ENCODE measurements at places on chromosomes 4 and X.

- H3K27ac ChIP-seq: no peak overlapping the region
- H3K27me3 ChIP-seq: no peaks in the 10 kb centered on the region
- no peak for DNase-seq
- no peaks in the 10 kb centered on the region for H3K4me1 ChIP-seq
- H3K4me3 ChIP-seq: no peak overlapping the region
- H3K36me3 ChIP-seq: no peaks in the 10 kb centered on the region
Observed at GRCh38 chr4:83569987-83570386, 34.1 kb downstream of the GPAT3 start.

GRCh38 chrX:40153345-40154249 is 55.8 kb upstream of the BCOR start:
- H3K4me1 ChIP-seq: peaks cover 7% of the 10 kb centered on the region
- H3K27ac ChIP-seq: peak overlapping the region; percentile 58
- H3K4me3 ChIP-seq: peak overlapping the region; percentile 74
- DNase-seq: peak; percentile 85
- H3K36me3 ChIP-seq: no peaks in the 10 kb centered on the region

- no peak overlapping the region for H3K27ac ChIP-seq
- peaks cover 5% of the 10 kb centered on the region for H3K27me3 ChIP-seq
- peaks cover 2% of the 10 kb centered on the region for H3K36me3 ChIP-seq
- H3K4me1 ChIP-seq: peaks cover 12% of the 10 kb centered on the region
Observed at GRCh38 chr4:139607502-139608060, 51.6 kb upstream of the SETD7 start.

DNA sequence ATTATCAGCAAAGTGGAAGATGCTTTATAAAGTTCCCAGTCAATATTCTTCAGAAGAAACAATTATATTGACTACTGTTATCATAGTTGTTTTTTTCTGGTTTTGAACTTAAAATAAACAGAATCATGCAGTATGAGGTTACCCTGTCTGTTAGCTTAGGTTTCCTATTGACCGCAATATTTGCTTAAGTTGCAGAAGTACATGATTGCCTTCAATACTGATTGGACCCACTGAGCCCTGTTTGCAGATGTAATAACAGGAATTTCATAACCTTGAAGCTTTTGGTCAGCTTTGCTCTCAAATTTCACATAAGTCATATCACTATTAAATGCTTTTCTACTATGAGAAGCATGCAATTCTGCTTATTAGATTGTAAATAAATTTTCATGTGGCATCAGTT is 229.1 kb upstream of the FSTL5 start:
- no peak overlapping the region for H3K27ac ChIP-seq
- H3K4me1 ChIP-seq: no peaks in the 10 kb centered on the region
- no peak for DNase-seq
- no peak overlapping the region for H3K4me3 ChIP-seq
- H3K27me3 ChIP-seq: no peaks in the 10 kb centered on the region
- H3K36me3 ChIP-seq: no peaks in the 10 kb centered on the region

DNA sequence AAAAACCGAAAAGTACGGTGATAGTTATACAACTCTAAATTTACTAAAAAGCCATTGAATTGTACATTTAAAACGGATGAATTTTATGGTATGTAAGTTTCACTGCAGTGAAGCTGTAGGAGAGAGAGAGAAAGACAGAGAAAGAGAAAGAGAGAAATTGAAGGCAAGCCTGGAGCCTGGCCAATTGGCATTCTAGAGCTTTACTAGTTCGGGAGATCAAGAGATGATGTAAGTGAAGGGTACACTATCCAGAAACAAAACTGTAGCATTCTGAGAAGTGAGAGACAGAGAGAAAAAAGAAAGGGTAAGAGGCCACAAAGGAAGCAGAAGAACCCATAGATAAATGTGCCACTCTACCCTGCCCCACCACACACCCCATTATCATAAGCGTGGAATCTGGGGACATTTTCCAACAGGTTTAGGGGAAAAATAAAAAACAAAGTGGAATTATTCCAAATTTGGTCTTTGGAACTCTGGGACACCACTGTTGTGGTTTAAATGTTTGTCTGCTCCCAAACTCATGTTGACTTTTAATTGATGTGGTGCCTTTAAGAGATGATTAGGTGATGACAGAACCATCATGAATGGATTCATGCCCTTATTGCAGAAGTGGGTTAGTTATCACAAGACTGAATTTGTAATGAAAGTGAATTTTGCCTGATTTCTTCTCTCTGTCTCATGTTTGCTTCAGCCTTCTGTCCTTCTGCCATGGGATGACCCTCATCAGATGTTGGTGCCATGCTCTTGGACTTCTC is 123.0 kb upstream of the PLS3 start:
- H3K27ac ChIP-seq: no peak overlapping the region
- no peak for DNase-seq
- H3K27me3 ChIP-seq: no peaks in the 10 kb centered on the region
- H3K36me3 ChIP-seq: no peaks in the 10 kb centered on the region
- H3K4me1 ChIP-seq: no peaks in the 10 kb centered on the region

- no peaks in the 10 kb centered on the region for H3K27me3 ChIP-seq
- DNase-seq: no peak
- no peaks in the 10 kb centered on the region for H3K4me1 ChIP-seq
- no peaks in the 10 kb centered on the region for H3K36me3 ChIP-seq
- no peak overlapping the region for H3K27ac ChIP-seq
Observed at GRCh38 chr4:186762361-186762760, 38.7 kb upstream of the FAT1 start.

DNA sequence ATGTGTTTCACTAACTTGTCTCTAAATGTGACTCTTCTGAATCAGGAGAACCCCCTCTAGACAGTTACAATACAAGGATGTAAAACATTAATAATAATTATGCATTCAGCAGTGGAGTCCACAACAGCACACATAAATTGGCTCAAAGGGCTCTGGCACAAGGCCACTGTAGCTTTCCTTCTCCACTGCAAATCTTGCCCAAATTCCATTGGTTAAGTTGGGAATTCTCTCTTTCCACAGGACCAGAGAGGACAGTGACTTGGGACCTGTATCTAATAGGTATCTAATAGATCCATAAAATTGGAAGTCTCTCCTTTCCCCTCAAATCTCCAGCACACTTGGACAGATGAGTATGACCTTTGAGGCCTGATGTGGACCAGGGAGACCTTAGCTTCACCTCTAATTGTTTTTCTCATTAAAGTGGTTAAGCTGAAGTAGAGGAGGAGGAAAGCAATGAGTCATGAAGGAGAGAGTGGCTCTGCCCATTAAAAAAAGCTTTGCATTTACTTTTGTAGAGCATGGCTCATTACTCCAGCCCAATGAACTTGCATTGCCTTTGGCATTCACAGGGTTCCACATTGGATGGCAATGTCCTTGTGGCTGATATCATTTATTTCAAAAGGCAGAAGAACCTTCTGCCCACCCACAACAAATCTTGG is 72.3 kb upstream of the SH3RF1 start:
- H3K4me1 ChIP-seq: no peaks in the 10 kb centered on the region
- no peak overlapping the region for H3K4me3 ChIP-seq
- peaks cover 4% of the 10 kb centered on the region for H3K27me3 ChIP-seq
- no peaks in the 10 kb centered on the region for H3K36me3 ChIP-seq

DNA sequence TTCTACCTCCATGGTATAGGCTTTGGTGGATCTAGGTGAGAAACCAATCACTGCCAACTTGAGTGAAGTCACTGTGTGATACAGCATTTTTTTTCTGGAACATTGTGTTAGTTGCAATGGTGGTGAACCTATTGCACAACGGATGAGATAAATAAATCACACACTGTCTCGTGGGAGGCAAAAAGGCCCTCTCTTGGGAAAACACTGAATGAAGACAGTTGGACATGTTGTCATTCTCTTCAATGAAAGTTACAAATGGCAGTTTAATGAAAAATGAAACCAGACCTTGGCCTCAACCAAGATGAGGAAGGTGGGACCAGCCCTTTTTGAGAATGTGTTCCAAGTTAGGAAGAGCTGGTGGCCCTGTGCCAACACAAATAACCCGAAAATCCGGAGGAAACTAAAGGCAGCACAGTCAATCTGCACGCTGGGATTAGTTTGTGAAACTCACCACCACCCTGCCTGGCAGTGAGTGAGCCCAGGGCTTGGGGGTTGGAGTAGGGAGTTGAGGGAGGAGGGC is 5.4 kb upstream of the ADGRG2 start:
- no peak overlapping the region for H3K27ac ChIP-seq
- DNase-seq: no peak
- H3K4me1 ChIP-seq: no peaks in the 10 kb centered on the region
- H3K4me3 ChIP-seq: no peak overlapping the region

- H3K4me3 ChIP-seq: no peak overlapping the region
- H3K4me1 ChIP-seq: no peaks in the 10 kb centered on the region
- H3K27me3 ChIP-seq: no peaks in the 10 kb centered on the region
- no peak overlapping the region for H3K27ac ChIP-seq
- DNase-seq: peak; percentile 9
Observed at GRCh38 chrX:66110112-66110511, 53.9 kb upstream of the HEPH start.

- peak overlapping the region; percentile 86 for H3K27ac ChIP-seq
- H3K36me3 ChIP-seq: no peaks in the 10 kb centered on the region
- H3K4me3 ChIP-seq: peak overlapping the region; percentile 69
- DNase-seq: peak; percentile 69
- H3K27me3 ChIP-seq: no peaks in the 10 kb centered on the region
Observed at GRCh38 chrX:120485638-120486520, 16.8 kb upstream of the LAMP2 start.

GRCh38 chr4:8103421-8104390 is 54.9 kb downstream of the ABLIM2 start:
- H3K27me3 ChIP-seq: no peaks in the 10 kb centered on the region
- no peak for DNase-seq
- H3K4me1 ChIP-seq: no peaks in the 10 kb centered on the region
- H3K4me3 ChIP-seq: no peak overlapping the region

DNA sequence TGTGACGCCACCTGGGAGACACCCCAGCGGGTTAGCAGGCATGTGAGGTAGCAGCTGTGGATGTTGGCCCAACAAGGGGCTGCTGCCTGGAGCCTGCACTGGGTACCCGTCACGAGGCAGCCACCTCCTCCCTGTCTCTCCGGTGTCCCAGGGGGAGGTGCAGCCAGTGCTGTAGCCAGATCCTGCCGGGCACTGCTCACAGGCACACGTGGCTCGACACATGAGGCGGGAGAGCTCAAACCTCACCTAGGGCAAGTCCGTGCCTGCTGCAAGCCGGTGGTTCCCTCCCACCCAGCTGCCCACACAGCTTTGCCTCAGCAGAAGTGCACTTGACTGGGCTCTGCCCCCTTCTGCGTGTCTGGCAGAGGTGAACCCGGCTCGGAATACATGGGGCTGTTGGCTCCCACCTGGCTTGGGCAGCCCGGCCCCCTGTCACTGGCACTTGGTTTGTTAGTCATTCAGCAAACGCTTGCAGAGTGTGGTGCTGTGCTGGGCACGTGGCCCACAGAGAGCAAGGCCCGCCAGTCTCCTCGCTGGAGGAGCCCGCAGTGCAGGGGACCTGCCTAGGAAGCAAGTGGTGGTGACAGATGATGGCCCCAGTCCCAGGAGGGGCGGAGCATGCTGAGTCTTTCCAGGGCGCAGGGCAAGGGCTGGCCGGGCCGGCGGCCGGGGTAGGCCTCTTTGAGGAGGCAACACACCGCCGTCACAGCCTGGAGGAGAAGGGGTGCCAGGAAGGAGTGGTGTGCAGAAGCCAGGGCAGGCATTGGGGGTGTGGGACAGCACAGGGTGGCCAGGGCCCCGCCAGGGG is 10.1 kb upstream of the SH3TC1 start:
- no peaks in the 10 kb centered on the region for H3K27me3 ChIP-seq
- DNase-seq: no peak
- no peaks in the 10 kb centered on the region for H3K36me3 ChIP-seq

DNA sequence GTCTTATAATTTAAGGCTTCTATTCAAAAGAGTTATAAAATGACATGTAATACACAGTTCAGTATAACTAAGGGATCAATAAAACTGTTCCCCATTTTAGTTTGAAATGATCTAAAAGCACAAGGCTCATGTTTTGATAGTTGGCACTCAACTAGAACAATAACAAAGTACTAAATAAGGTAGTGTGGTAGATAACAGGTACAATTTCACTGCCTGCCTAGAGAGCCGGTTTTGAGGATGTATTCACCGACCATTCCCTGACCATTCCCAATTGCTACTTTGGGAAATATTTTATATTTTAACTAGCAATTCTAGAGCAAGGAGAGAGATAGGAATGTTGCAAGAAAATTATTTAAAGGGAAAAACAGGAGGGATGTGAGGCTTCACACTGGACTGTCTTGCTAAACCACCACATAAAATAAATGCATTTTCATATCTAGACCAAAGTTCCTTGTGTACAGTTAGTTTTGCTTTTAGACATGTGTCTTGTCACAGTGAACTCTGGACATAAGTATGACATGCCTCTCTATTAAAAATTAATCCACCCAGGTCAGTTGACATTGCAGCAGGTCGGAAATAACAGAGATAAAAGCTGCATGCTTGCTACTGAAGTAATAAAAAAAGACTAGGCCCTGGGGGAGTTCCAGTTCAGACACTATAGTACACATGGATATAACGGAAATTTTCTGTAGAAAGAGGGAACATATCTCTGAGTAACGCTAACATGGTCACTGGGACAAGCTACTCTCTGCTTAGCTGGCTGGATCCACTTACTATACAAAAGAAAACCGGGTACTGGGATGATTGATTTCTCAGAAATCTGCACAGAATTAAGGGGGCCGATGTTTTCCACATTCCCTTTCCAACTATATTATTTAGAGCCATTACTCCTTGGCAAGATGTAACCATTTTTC is 56.3 kb upstream of the NAP1L5 start:
- H3K4me3 ChIP-seq: no peak overlapping the region
- no peak for DNase-seq
- H3K36me3 ChIP-seq: peaks cover 6% of the 10 kb centered on the region

- H3K27me3 ChIP-seq: no peaks in the 10 kb centered on the region
- H3K4me3 ChIP-seq: no peak overlapping the region
- H3K4me1 ChIP-seq: no peaks in the 10 kb centered on the region
- no peak for DNase-seq
- H3K36me3 ChIP-seq: no peaks in the 10 kb centered on the region
- no peak overlapping the region for H3K27ac ChIP-seq
Observed at GRCh38 chr4:91267543-91267942, 1036.2 kb upstream of the GRID2 start.

DNA sequence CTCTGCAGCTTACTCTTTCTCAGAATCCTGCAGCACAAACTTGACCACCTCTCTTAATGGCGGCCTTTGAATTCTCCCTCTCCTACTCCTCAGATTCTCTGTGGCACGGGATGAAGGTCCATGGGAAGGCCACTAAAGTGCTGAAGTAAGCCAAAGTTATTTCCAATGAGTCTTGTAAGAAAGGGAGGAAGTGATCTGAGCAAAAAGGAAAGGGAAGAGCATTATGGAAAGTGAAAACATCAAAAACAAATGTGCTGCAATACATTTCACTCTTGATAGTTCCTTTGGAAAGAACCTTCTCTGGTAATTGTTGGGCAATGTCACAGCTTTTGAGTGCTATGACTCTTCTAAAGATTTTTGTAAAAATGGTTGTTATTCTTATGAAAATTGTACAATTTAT is 54.3 kb upstream of the CAMK2D start:
- no peak overlapping the region for H3K27ac ChIP-seq
- peaks cover 2% of the 10 kb centered on the region for H3K4me1 ChIP-seq
- no peaks in the 10 kb centered on the region for H3K27me3 ChIP-seq
- no peak overlapping the region for H3K4me3 ChIP-seq
- H3K36me3 ChIP-seq: no peaks in the 10 kb centered on the region

GRCh38 chr4:41718907-41719306 is 29.6 kb downstream of the PHOX2B start:
- no peaks in the 10 kb centered on the region for H3K36me3 ChIP-seq
- H3K4me1 ChIP-seq: no peaks in the 10 kb centered on the region
- no peak overlapping the region for H3K4me3 ChIP-seq

GRCh38 chrX:37716602-37717001 is 31.0 kb downstream of the XK start:
- no peak overlapping the region for H3K27ac ChIP-seq
- DNase-seq: no peak
- H3K36me3 ChIP-seq: no peaks in the 10 kb centered on the region
- H3K4me3 ChIP-seq: no peak overlapping the region

Data from activated CD4-positive, alpha-beta memory T cell treated with anti-CD3 and anti-CD28 coated beads for 36 hours (primary cell).